NCI-H345 (cell line): ENCODE measurements at places on chromosomes 7 and 10.

DNA sequence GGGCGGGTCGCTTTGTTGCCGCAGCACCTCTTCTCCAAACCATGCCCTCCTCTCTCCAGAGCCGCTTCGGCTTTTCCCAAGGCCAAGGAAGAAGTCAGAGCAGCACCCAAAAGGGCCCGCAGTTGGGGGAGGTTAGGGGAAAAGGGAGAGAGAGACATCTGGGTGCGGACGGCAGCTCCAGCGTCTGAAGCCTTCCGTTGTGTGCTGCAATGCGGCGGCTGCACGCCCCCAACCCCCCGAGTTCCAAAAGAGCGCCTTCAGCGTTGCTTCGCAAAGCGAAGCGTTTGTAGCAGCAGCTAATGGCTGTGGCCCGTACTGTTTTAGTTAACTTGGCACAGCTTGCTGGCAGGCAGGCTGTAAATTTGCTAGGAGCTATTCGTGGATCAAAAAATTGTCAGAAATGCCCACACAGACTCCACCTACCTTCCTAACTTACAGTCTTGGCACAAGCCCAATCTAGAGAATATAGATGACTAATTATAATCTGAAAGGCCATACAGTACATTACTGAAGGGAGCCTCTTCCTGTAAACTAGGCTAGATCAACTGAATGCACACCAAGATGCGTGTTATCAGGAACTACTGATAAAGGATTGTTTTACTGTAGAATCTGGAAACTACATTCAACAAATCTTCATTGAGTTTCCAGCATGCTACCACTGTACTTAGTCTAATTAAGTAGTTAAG lies 1.1 kb upstream of the KBTBD2 start:
- peak; percentile 52 for DNase-seq

DNA sequence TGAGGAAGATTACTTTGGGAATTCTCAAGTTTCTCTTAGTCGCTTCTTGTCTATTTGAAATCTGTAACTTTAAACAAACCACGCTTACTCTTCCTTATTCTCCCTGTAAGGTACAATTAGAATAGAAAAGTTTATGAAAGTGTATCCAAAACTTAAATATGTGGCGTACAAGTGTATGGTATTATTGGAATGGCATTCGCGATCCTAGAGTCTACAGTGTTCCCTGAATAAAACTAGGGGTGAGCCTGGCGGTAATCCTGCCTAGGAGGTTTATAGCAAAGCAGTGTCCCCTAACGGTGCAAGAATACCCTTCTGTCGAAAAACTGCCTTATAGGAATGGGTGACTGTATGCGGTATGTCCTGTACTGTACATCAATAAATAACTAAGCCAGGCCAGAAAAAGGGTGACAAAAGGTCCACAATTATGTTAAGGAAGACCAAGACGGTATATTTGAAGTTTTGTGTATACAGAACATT lies 1.2 kb downstream of the TASOR2 start:
- DNase-seq, result no peak

DNA sequence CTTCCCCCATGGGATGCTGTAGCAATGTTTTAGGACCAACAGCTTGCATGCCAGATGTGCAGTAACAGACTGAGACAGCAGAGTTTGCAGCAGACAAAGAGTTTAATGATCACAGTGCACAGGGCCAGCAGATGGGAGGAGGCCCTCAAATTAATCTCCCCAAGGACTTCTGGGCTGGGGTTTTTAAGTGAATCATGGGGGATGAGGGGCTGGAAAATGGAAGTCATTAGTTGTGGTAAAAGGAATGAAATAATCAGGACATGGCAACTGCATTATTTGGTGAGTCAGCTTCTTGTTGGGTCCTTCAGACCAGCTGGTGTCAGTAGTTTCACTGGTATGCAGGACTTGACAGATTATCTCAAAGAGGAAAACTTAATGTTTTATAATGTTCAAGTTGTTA lies 12.6 kb upstream of the NRBF2 start:
- DNase-seq, result no peak

DNA sequence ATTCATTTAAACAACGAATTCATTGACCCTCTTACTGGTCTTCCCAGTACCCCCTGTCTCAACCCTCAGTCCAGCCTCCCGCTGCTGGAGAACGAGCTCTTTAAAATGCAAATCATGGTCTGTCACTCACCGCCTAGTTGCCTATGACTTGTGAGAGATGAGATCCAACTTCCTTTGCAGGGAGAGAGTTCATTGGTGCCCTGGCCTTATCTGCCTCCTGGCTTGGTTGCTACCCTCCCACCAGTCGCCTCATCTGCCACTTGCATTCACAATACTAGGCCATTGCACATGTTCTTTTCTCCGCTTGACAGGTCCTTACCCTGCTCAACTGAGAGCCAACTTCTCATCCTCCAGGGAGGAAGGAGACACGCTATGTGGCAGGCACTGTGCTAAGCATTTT lies 54.0 kb upstream of the MXI1 start:
- DNase-seq, result no peak

DNA sequence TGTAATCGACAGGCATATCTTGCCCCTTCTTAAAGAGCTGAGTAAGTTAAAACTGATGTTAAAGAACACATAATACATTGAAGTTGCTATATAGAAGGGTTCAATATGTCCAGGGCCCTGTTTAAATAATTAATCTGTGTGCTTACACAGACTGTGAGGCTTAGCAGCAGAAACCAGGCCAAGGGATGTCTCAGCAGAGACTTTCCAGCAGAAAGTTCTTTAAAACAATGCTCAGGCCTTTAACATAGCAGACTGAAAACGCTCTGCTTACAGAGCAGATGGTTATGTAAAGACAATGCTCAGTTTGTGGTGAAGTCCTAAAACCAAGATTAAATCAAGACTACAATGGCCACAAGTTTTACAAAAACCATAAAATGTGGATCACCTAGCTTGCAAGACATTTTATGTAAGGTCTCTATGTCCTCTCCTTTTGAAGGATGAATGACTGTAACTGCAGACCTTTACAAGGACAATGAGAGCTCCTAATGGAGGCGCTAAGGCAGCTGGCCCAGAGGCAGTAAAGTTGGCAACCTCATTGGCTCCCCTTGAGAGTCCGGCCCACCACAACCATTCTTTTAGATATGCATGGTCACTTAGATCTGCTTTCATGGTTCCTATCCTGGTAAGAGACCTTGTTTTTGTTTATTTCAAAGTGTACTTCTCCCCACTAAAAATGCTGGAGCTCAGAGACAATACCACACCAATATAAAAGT lies 56.3 kb downstream of the FZD1 start:
- no peak for DNase-seq

- no peak for DNase-seq
Observed at GRCh38 chr7:93194386-93194785, 31.9 kb downstream of the HEPACAM2 start.

DNA sequence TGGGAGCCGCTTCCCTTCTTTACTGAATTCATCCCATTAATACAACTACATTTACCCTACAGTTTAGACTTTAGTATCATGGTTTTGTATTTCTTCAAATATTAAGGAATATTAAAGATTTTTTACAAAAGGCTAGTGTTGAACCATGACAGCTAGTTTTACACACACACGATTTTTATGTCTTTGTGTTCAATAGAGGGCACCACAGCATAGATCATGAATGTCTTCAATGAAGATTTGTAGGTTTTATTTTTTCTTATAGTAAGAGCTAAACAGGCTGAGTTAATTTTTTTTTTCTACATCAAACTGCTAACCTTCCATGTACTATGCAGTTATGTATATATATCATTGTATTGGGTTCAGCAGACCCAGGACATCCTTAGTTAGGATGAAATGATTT lies 76.9 kb downstream of the SNX10 start:
- no peak for DNase-seq

DNA sequence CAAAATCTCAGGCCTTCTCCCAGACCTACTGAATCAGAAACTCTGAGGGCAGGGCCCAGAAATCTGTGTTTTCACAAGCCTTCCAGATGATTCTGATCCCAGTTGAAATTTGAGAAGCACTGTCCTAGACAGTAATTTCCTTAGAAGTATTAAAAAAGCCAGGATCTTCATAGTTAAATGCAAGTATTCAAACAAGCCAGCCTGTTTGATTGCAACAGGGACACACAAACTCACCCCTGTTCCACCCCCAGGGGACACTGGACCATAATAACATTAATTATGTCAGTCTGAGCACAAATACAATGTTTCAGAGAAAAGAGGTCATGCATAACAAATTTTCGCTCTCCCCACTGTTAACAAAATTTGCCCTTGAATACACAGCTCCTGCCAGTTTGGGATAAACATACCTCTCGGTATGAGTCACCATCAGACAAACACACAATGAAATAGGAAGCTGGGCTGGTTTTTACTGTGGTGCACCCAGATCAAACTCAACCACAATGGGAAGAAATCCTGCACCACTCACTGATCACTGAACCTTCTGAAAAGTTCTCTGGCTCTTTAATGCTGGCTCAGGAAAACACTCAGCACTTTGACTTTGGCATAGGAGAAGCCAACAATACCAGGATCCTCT lies 34.3 kb downstream of the ABLIM1 start:
- DNase-seq, result peak; percentile 59

DNA sequence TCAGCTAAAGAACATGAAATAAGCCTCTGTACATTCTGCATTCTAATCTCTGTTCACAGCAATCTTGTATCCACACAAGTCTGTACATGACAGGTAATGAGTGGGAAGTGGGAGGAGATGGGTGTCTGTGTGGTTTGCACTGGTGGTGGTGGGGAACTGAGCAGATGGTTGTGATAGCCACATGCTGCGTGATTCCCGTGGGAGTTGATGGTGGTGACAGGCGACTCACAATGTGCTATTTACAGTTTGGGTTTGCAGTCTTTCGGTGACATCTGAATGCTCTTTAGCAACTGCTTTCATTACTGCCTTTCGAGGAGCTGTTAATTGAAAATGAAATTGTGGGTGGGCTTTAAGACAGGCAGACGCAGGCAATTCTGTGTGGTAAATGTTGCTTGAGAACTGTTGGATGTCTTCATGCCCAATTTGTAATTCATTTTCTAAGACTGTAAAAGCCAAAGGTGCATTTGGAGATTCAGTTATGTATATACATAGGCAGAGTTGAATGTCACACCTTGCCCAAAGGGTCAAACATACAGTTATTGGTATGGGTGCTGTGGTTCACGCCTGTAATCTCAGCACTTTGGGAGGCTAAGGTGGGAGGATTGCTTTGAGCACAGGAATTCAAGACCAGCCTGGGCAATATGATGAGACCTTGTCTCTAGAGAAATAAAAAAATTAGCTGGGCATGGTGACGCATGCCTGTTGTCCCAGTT lies 308.2 kb downstream of the AUTS2 start:
- peak; percentile 13 for DNase-seq

GRCh38 chr7:81383846-81384245 lies 386.0 kb downstream of the HGF start:
- DNase-seq, result no peak

DNA sequence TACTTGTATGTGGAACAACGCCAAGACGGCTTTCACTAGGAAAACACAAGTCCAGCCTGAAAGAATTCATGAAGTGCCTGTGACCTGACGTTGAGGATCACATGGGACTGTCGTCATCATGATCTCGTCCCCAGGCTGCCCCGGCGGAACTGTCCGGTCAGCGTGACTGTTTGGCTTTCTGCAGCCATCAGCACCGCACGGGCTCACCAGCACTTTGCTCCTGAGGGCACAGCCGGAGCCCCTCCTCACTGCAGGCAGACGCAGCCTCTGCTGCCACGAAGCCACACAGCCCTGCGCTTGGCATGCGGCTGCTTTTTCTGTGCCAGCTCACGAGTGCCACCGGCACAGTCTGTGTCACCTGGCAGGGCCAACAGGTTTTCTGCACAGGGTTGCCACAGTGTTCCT lies 9.4 kb upstream of the GET4 start:
- no peak for DNase-seq
